ENCODE measurements at places on chromosomes 3 and 15.

GRCh38 chr15:75761446-75762356 lies 49.1 kb upstream of the CSPG4 start:
- no peak for DNase-seq

DNA sequence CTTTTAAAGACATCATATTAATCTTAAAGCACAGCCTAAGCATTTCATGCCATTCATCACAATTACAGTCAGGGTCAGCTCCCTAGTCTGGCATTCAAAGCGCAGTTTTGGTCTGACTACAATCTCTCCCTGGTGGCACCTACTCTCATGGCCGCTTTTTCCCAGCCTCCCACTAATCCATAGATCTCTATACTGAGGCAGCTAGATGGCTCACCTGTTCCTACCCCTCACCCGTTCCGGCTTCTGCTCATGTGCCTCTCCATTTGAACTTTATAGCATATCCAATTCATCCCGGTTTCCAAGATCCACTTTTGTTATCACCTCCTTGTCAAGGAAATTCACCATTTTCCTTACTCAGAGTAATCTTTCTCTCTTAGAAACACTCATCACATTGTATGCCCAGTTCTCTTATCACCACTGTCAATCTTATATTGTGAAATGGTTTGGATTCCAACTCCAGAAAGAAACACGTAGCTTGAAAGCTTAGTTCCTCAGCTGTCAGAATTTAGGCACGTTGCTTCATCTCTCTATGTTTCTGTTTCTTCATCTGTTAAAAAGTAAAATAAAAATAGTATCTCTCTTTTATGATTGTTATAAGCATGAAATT lies 220.0 kb upstream of the UBE2E2 start:
- DNase-seq: no peak

- DNase-seq: no peak
Observed at GRCh38 chr15:77642793-77643430, 10.2 kb upstream of the LINGO1 start.

GRCh38 chr15:68820295-68821189 lies at the start of gene ANP32A:
ANP32A (minus strand) TSS chr15:68820895; CDS start chr15:68820751, 144 bp downstream.
- peak; percentile 71 for DNase-seq

- peak; percentile 41 for DNase-seq
Observed at GRCh38 chr15:72751751-72752455, 31.7 kb downstream of the ADPGK start.

DNA sequence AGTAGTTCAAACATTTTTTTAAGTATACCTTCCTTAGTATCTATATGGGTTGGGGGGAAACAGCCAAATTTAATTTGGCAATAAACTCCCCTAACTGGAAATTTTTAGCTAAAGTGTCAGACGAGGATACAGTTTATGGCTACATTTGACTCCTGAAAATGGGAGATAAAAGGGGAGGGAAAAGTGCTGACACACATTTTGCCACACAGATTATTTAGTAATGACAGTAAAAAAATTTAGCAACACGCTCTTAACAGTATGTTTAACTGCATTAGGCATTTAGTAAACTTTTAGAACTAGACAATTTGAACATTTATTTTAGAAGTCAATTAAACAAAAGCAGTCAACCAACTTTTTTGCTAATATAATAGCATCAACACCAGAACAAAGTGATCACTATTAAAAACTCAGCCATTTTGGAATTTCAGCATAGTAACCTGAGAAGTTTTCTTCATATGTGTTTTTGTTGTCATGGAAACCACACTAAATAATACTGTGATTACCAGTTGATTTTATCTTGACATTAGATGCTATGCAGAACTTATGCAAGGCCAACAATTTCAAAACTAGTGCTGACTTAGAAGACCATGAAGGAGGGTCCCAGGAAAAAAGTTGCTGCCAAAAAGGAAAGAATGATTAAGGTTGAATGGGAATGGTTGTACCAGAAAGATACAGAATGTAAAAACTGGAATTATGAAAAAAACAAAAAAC lies 47.0 kb upstream of the TFG start:
- DNase-seq: peak; percentile 23

- no peak for DNase-seq
Observed at GRCh38 chr3:177742273-177742672, 545.0 kb upstream of the TBL1XR1 start.

GRCh38 chr15:55106155-55106554 lies 90.6 kb downstream of the RSL24D1 start:
- DNase-seq: no peak

DNA sequence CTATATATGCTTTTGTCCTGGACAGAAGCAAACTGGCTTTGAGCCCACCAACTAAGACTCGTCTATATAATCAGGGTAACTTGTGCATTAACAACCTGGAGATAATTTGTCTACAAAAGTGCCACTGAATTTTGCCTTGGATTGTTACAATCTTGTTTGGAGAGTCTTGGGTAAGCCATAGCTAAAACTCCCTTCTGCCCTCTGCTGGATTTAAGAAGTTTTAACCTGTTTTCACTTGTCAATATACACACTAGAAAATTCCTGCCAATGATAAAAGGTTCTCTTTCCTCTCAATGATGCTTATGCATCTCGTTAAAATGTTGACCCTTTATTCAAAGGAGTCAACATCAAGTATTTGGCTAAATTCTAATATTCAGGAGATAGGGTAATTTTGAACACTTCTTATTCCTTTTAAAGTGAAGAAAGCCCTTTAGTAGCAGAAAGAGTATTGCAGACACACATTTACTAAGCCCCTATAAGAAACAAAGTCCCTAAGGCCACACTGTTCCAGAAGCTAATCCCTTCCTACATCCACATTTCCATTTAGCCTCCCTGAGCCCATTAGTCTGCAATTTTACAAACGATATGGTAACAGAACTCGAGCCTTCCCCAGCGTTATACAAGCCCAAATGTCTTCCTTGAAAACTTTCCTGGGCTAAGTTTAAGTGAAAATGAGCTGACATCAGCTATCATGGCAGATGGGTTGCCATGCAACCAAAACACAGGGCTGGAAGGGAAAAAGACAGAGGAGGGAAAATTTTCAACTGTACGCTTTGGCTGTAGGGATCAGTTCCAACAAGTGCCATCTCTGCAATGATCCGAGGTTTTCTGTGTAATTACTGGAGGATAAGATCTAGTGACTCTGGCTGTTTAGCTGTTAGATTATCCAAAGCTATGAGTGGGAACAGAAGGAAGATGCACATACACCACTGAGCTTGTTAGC lies 75.9 kb upstream of the FGF12 start:
- DNase-seq: peak; percentile 69

DNA sequence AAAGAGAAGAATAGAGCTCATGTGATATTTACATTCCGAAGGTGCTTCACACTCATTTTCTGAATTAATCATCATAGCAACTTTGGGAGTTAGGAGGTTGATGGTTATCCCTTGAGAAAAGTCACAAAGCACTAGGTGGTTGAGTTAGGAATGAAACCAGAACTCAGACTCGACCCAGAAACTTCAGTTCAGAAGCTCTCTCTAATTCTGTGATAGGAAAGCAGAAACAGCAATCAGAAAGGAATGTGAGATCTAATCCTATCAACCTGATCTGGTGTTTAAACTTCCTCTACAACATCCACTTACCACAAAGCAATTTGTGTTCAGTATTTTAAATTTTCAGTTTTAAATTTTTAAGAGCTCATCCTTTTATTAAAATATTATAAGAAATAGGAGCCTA lies 211.2 kb downstream of the CNTN3 start:
- DNase-seq: no peak

DNA sequence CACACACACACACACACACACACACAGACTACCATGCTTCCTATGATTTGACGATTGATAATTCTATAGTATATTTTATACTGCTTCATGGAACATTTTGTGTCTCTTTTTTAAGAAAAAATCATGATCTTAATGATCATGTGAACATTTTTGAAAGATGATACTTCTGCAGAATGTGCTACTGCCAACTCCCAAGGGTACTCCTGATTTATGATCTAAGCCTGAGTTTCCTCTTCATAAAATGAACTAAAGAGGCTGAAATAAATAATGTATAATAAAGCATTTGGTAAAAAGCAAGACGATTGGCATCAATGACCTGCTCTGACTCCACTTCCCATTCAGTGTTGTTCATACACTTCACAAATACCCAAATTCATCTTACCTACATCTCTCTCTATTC lies 333.8 kb upstream of the RBMS3 start:
- DNase-seq: no peak

- DNase-seq: no peak
Observed at GRCh38 chr3:4358273-4358672, 55.1 kb downstream of the SETMAR start.

DNA sequence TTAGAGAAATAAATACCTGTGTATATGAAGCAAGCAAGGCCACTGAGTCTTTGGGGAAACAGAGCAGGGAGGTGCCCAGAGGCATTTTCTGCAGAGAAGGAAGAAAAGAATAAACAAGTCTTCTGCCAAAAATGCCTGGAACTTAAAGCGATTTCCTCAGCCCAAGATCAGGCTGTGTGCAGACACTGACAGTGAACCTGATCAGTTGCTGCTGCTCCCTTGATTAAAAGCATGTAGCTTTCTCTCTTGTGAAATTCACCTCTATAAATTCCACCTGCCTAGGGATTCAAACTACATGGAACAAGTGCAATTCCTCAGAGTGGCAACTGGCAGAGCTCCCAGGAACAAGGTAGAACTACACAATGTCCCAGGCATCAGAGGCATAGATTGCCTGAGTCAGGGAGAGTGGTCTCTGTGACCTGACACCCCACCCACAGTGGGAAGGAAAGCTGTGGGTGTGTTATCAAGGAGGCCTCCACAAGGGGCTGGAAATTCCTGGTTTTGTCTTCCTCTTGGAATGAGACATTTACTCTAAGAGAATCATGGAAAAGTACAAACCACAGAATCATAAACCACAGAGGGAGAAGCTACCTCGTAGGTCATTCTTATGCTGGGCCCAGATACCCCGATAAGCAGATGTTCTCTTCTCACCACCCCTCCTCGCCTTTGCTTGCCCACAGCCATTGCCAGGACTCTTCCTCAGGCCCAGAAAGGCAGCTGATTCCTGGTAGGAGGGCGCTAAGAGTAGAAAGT lies 1.8 kb upstream of the ZBTB38 start:
- DNase-seq: peak; percentile 94

- DNase-seq: no peak
Observed at GRCh38 chr3:116661196-116661595, 48.4 kb upstream of the TUSC7 start.

DNA sequence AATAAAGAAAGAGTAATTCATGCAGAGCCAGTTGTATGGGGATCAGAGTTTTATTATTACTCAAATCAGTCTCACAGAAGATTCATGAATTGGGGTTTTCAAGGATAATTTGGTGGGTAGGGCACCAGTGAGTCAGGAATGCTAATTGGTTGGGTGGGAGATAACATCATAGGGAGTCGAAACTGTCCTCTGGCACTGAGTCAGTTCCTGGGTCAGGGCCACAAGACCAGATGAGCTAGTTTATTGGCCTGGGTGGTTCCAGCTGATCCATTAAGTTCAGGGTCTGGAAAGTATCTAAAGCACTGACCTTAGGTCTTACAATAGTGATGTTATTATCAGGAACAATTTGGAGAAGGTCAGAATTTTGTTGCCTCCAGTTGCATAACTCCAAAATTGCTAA lies 998.6 kb upstream of the EPHA6 start:
- peak; percentile 19 for DNase-seq

GRCh38 chr15:61182946-61183345 lies 46.2 kb downstream of the RORA start:
- peak; percentile 5 for DNase-seq

- DNase-seq: no peak
Observed at GRCh38 chr15:49528289-49528688, 92.3 kb downstream of the FAM227B start.

- DNase-seq: no peak
Observed at GRCh38 chr15:100771746-100772145, 107.9 kb upstream of the ALDH1A3 start.

DNA sequence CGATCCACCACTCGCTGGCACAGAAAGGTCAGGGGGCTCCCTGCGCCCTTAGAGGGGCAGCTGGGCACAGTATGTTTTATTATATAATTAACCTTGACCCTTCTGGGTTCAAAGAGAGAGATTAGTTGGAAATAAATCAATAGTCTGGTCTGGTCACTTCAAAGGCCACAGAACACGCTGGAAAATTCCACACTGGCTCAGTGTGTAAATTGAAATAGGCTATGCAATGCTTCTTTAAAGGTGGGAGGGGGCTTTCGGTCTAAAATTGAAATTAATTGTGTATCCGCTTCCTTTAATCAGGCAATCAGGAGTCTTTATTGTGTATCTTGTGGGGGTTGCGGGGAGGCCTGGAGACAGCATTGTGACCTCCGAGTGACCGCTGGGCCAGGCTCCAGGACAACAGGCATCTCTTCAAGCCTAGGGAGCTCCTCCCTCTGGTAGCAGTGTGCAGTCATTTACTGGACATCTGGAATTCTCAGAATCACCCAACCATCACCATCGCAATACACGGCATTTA lies 8.0 kb downstream of the RNU5B-1 start:
- DNase-seq: peak; percentile 66

DNA sequence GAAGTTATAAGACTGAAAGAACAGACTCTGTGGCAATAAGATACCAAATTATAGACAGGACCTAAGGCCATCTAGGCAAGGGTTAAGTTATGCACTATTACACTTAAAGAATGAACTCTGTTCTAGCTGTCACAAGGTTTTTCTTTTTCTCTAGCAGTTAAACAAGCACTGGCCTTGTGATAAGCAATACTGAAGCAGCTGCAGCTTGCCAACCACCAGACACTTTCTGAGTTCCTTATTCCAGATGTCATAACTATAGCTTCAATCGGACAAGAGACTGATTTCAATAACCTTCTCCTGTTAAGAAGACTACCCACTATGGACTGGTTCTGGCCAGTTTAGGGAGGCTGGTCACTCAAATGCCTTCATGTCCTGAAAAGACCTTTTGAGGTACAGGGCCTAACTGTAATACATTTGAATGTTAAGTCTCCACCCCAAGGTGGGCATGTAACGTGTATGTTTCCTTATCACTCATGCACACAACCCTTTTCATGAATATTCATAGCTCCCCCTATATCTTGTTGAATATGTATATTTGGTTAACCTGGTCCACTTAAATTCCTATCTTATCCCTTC lies 85.8 kb downstream of the CFAP20DC start:
- DNase-seq: peak; percentile 43

- peak; percentile 69 for DNase-seq
Observed at GRCh38 chr3:107429320-107430181, 52.3 kb downstream of the CCDC54 start.

DNA sequence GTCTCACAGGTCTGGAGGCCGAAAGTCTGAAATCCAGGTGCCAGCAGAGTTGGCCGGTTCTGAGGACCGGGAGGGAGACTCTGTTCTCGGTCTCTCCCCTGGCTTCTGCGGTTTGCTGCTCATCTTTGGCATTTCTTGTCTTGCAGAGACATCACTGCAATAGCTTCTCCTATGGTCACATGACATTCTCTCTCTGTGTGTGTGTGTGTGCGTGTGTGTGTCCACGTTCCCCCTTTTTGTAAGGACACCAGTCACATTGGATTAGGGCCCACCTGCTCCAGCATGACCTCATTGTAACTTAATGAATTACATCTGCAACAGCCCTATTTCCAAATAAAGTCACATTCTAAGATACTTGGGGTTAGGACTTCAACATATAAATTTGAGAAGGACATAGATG lies 12.4 kb upstream of the ATP10A start:
- DNase-seq: no peak

GRCh38 chr3:53571264-53571663 lies 76.9 kb downstream of the CACNA1D start:
- DNase-seq: no peak

GRCh38 chr3:119950666-119951325 lies 143.5 kb downstream of the GSK3B start:
- no peak for DNase-seq

- no peak for DNase-seq
Observed at GRCh38 chr3:143301031-143301901, 181.7 kb downstream of the CHST2 start.

Measured in renal cortical epithelial cell (primary cell).